Subcutaneous adipose tissue (tissue), 4 donors: ENCODE measurements at places on chromosomes 3 and 15. TPM values are rescaled to one million over a fixed set of nuclear protein-coding genes. Genes with fewer than 3 reads are reported as not detected.

The LRRC2 gene
- 1.1 TPM for total RNA-seq

The FSTL1 gene
- total RNA-seq: 1,299 TPM

The NR2E3 gene
- not detected for total RNA-seq

The ARL14 gene
- 1.5 TPM for total RNA-seq

The SMCO1 gene
- not detected for total RNA-seq

The CISH gene
- total RNA-seq: 17.1 TPM

The ANKRD34C gene
- total RNA-seq: not detected

The GADL1 gene
- not detected for total RNA-seq

The TNIK gene
- total RNA-seq: 1.5 TPM
